ENCODE measurements at places on chromosomes 7 and 10.

DNA sequence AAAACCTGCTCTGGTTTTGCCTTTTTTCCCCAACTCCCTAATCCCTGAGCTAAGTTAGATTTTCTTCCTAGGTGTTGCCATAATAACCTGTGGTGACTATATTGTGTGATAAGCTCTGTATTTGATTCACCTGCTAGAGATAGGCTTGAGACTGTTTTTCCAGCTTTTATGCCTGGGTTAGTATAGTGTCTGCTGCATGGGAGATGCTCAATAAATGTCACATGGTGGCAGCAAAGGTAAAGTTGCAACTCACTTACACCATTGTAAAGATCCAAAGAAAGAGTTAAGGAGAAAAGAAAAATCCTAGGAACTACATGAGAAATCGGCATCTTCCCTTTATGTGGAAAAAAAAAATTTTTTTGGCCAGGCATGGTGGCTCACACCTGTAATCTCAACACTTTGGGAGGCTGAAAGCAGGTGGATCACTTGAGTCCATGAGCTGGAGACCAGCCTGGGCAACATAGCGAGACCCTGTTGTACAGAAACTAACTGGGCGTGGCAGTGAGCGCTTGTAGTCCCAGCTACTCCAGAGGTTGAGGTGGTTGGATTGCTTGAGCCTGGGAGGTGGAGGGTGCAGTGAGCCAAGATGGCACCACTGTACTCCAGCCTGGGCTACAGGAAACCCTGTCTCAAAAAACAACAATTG lies 3.7 kb downstream of the CCNJ start:
- ATAC-seq, result no peak

DNA sequence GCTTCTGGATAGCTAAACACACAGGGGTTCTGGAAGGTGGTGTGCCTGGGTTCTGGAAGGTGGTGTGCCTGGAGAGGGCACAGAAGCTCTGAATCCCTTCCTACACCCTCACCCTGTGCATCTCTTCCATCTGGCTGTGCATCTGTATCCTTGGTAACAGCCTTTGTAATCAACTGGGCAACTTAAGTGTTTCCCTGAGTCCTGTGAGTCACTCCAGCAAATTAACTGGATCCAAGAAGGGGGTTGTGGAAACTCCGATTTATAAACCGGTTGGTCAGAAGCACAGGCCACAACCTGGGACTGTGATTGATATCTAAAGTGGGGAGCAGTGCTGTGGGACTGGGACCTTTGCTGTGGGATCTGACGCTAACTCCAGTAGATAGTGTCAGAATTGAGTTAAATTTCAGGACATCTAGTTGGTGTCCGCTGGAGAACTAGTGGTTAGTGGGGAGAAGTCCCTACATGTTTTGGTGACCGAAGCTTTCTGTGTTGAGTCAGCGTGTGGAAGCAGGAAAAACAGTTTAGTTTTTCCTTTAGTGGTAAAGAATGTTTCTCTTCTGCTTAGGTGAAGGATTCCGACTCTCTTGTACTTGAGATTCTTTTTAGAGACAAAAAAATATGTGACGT lies 228.1 kb downstream of the BMPER start:
- no peak for ATAC-seq

- no peak for ATAC-seq
Measured at GRCh38 chr7:103867874-103868273, 121.6 kb downstream of the RELN start.

DNA sequence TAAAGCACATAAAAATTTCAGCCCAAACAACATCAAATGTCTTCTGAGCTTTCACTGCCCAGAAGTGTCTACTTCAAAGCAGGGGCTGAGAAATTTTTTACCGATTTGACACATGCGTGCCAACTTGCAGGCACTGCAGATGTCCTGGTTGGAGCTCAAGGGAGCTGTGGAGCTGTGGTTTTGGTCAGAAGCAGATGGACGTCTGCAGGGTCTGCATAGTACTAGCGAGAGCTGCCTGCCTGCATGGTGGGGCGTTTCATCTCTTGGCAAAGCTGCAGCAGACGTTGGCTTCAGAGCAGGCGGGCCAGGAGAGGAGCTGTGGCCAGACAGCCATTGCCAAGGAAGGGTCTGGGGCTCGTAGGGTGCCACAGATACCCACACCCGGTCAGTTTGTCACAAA lies 296.7 kb downstream of the GLRX3 start:
- no peak for ATAC-seq

- ATAC-seq, result no peak
Measured at GRCh38 chr10:118793545-118793944, 38.8 kb upstream of the CACUL1 start.

GRCh38 chr10:73043319-73043718 lies 53.3 kb downstream of the P4HA1 start:
- no peak for ATAC-seq

DNA sequence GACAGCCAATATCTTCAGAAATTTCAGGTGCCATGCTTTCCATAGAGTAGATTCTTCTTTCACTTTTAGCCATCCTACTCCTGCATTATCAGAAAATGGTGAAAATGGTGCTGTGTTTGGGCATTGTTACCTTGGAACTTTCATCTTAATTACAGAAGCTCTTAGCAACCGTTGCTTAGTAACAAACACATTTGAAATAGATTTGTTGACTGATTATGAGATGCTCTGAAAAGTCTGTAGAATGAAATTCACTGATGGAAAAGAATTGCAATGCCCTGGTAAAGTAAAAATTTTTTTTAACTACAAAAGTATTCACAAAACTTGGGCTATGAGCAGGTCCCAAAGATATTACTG lies 249.3 kb upstream of the NEBL start:
- ATAC-seq, result no peak

DNA sequence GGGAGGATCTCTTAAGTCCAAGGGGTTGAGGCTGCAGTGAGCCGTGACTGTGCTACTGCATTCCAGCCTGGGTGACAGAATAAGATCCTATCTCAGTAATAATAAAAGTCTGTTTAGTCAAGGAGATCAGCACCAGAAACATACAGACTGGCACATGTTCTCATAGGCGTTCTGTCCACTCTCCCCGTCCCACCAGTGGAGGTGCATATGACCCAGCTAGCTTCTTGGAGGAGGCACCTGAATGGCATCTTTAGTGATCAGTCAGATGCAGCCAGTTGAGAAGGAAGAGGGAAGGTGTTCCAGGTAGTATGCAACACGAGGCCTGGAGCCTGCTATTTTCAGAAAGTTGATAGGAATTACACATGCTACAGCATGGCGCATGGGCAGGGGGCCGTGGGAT lies 45.3 kb upstream of the SVIL start:
- no peak for ATAC-seq

DNA sequence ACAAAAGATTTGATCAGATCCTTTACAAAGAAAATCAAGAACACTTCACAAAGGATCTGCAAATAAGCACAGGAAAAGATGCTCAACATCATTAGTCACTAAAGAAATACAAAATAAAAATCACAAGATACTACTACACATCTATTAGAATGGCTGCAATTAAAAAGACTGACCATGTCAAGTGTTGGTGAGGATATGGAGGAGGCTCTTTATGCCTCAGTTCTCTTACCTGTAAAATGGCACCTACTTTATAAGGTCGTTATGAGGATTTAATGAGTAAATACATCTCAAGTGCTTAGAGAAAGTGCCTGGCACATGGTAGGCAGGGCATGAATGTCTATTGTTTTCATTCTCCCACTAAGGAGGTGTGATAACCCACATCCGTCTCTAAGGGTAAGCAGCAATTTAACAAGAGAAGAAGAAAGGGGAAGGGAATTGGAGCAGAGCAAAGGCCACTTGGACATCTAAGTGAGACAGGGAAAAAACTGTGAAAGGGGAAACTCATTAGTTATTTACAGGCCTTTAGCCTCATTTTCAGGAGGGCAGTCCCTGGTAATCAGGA lies 157.5 kb upstream of the NFE2L3 start:
- ATAC-seq, result no peak

- ATAC-seq, result peak; percentile 64
Measured at GRCh38 chr10:17228091-17229015, at the start of gene VIM. TSS of gene VIM (plus strand) at chr10:17228241. CDS start at chr10:17229423, 1,182 bp downstream.

GRCh38 chr10:47044741-47045140 lies 133.5 kb downstream of the PTPN20 start:
- ATAC-seq, result no peak

- no peak for ATAC-seq
Measured at GRCh38 chr7:15938115-15938514, 251.6 kb upstream of the MEOX2 start.

DNA sequence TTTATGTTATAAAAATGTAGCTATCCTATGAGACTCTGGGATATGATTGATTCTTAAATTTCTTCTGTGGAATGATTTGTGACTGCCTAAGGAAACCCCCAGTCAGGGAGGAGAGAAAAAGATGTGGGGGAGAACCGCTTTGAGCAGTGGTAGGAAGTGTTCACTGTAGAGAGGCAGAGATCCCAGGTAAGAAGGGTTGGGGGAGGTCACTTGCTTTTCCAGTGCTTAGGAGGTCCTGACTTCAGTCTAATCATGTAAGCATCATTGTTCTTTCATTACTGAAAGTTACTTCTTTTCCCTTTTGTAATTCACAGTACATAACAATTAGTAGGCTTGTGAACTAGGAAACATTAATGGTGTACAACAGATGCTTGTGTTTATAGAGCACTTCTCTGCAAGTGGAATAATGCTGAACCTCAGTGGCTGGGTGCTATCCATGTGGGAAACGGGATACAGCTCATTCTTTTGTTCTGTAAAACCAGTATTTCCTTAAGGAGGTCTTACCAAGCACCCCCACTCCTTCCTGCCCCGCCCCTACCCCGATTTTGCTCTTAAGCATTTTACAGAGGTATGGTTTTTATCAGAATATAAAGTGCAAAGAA lies 165.4 kb downstream of the ST7 start:
- no peak for ATAC-seq

DNA sequence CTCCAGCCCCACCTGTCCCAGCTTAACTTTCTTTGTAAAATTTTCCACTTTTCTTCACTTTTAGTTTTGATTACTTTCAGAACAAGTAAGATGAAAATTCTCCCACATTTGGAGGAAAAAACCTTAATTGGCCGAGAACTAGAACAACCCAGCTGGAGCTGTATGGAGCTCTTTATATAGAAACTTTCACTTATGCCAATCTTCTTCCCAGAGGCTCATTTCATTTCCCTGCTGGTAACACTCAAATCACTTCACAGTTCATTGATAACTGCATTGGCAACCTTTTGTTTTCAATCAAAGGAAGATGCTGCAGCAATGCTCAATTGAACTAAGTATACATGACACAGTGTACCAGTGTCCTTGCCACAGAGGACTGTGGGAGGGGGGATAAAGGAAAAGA lies 176.2 kb upstream of the NOBOX start:
- no peak for ATAC-seq

DNA sequence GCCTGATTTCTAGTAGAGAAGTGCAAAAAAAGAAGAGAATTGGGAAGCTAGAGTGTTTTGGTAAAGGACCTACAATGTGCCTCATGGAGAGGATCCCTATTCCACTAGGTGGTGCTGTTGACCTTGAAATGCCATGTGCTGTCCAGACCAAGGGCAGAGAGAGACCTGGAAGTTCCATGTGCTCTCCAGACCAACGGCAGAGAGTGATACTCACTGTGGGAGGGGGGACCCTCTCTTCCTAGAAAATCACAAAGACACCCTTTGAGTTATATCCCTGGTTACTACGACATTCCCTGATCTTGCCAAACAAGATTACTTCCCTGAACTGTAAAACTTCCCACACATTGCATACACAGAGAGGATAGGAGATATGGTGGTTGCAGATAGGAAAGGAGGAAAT lies 212.7 kb upstream of the ZNF804B start:
- no peak for ATAC-seq

DNA sequence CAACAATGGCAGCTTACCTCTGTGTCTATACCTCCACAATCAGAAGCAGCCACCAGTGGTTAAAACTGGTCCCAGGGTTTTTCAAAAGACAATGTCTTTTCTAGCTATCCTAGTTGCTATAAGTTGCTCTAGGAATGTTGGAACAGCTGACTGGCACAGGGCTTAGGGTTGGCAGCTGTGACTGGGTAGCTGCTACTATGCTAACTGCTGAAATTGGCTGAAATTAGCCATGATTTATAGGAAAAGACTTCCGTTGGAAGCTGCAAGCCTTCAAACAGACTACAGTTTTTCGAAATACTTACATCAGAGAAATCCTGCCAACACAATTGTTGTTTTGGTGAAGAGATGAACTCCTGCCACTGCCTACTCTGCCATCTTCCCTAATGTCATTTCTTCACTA lies 102.3 kb downstream of the MKX start:
- no peak for ATAC-seq

GRCh38 chr7:50436133-50436806 lies 13.9 kb downstream of the FIGNL1 start:
- ATAC-seq, result no peak

- no peak for ATAC-seq
Measured at GRCh38 chr7:153193144-153193595, 433.6 kb downstream of the ACTR3B start.

GRCh38 chr7:25636168-25636567 lies 407.9 kb upstream of the NPVF start:
- no peak for ATAC-seq

DNA sequence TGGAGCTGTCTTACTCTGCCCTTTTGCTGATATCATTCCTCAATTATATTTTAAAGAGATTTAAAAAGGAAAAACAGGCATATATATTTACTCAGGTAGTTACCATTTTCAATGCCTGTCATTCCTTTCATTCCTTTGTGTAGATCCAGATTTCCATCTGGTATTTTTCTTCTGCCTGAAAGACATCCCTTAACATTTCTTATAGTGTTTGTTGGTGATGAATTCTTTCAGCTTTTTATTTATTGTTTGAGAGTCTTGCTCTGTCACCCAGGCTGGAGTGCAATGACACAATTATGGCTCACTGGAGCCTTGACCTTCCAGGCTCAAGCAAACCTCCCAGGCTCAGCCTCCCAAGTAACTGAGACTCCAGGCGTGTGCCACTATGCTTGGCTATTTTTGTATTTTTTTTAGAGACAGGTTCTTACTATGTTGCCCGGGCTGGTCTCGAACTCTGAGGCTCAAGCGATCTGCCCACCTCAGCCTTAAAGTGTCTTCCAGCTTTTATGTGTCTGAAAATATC lies 5.6 kb upstream of the POM121 start:
- ATAC-seq, result no peak

- ATAC-seq, result no peak
Measured at GRCh38 chr7:496528-497295, 22.9 kb downstream of the PDGFA start.

GRCh38 chr10:11434324-11434723 lies 177.1 kb downstream of the USP6NL start:
- ATAC-seq, result no peak

All from stimulated activated memory B cell treated with anti-CD40 and anti-IgM and Interleukin-4, amounts not matched to agents 10 μg/mL and 1 μg/mL and 100 μg/mL, for 72 hours (primary cell).